Temporal lobe (tissue), 4 donors: ENCODE measurements at places on chromosomes 2 and 18. TPM values are rescaled to one million over a fixed set of nuclear protein-coding genes. Genes with fewer than 3 reads are reported as not detected.

Gene TUBA3D
- total RNA-seq = not detected

Gene ATOH8
- 1.7 TPM for total RNA-seq

Gene TSPYL6
- total RNA-seq = under 0.01 TPM

Gene KIAA2012
- 0.98 TPM for total RNA-seq

Gene GALR1
- under 0.01 TPM for total RNA-seq

Gene SPC25
- total RNA-seq = 5.4 TPM

Gene STK17B
- total RNA-seq = 7.4 TPM

Gene LIMS3
- total RNA-seq = 1.2 TPM

Gene HADHA
- 66.6 TPM for total RNA-seq

Gene PAIP2B
- total RNA-seq = 13.3 TPM

Gene ZNF521
- 12.5 TPM for total RNA-seq

Gene DYTN
- total RNA-seq = not detected

Gene KRTCAP3
- total RNA-seq = 0.25 TPM

Gene BCL11A
- 89.5 TPM for total RNA-seq

Gene ASPRV1
- 1.7 TPM for total RNA-seq

Gene MAL
- not detected for total RNA-seq

Gene LANCL1
- total RNA-seq = 84.3 TPM

Gene XPO1
- 550 TPM for total RNA-seq

Gene RETSAT
- 10.3 TPM for total RNA-seq

Gene CTLA4
- total RNA-seq = not detected

Gene FNDC4
- 47.9 TPM for total RNA-seq

Gene PID1
- 32.0 TPM for total RNA-seq

Gene CXCR4
- total RNA-seq = 32.9 TPM

Gene ZNF892
- 31.0 TPM for total RNA-seq

Gene KIF1A
- total RNA-seq = 181 TPM

Gene LTBP1
- 30.7 TPM for total RNA-seq

Gene RAMP1
- total RNA-seq = 6.4 TPM

Gene IL1RN
- not detected for total RNA-seq

Gene EFR3B
- 56.1 TPM for total RNA-seq

Gene FZD7
- total RNA-seq = 5.4 TPM

Gene IL36B
- total RNA-seq = not detected
